ENCODE measurements at places on chromosomes 5 and 9.

DNA sequence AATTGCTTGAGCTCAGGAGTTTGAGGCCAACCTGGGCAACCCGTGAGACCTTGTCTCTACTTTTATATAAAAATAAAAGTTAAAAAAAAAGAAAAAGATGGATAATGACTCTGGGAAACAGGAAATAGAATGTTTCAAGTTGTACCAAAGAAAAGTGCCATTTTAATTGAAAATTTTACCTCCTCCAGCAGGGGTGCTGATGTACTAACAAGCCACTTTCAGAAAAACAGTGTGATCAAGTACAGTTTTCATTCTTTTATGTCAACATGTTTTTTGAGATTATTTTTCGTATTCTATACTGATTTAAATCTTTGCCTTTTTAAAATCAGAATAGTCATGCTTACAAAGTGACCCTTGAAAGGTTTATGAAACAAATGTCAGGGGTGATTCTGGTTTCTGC lies 30.8 kb downstream of the F2R start:
- no peak for DNase-seq

DNA sequence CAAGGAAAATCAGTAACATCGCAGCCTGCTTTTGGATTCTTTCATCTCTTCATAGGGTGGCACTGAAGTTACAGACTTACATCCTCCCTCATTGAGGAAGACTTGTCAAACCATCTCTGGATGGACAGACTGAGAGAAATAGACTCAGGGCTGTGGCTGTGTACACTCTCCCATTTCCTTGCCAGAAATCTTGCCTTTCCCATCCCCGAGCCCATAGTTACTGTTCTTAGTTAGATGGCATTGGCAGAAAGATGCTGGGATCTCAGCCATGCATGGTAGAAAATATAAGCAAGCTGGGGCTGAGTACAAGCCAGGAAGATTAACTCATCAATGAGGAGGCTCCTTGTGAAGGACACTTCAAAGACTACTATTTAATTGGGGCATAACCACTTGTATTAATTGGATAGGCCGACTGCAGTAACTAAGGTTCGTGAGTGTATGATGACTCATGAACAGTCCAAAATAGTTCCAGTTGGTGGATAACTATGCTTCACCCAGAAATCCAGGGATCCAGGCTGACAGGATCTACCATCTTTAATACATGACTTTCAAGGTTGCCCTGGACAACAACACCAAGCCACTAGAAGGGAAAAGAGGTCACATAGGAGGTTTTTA lies 137.9 kb downstream of the TMEM38B start:
- DNase-seq = no peak

- no peak for DNase-seq
These were observed 22.7 kb upstream of the NDUFS4 start for GRCh38 chr5:53537711-53538110.

- DNase-seq = peak; percentile 8
These were observed 45.7 kb upstream of the PTGS1 start for GRCh38 chr9:122325124-122325523.

- DNase-seq = no peak
These were observed 39.7 kb downstream of the PCSK5 start for GRCh38 chr9:75930190-75930589.

GRCh38 chr5:138849439-138849838 lies 25.7 kb downstream of the LRRTM2 start:
- no peak for DNase-seq

DNA sequence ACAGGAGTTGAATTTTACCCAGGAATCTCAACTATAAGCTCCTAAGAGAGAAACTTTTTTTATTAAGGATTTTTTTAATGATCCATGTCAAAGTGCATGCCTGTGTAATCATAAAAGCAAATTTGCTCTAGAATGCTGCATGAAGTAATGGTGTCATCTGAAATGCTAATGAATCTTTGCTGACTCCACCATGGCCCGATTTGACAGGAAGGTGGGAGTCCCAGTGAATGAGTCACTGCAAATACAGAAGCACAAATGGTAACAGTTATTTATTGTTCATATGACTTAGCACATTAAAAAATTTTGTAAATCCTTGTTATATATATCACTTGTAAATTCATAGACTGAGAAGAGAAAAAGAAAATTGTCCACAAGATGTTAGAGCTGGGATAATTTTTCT lies 341.3 kb downstream of the RASEF start:
- no peak for DNase-seq

GRCh38 chr5:68406767-68407241 lies 191.2 kb downstream of the PIK3R1 start:
- no peak for DNase-seq

- peak; percentile 41 for DNase-seq
These were observed 16.1 kb downstream of the IFNE start for GRCh38 chr9:21465859-21466518.

DNA sequence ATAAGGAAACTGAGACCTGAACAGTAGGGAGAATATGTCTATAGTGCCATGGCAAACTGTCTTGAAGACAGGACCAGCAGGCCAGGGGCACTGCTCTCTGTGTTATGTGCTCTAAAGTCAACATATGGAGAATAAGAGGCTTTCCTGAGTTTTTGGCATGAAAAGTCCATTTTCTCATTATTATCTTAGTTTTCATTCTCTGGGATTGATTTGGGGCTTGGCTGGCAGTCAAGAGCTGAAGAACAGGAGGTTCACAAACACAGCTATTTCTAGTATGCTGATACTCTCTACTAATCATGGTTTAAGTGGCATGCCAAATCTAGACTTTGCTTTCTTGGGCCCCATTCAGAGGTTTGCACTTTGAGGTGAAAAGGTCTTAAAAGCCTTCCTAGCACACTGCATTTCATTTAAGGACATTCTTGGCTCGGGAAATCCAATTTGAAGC lies 404.4 kb downstream of the ZNF608 start:
- DNase-seq = peak; percentile 71

- DNase-seq = no peak
These were observed 193.2 kb downstream of the MAPKAP1 start for GRCh38 chr9:125513668-125514413.

DNA sequence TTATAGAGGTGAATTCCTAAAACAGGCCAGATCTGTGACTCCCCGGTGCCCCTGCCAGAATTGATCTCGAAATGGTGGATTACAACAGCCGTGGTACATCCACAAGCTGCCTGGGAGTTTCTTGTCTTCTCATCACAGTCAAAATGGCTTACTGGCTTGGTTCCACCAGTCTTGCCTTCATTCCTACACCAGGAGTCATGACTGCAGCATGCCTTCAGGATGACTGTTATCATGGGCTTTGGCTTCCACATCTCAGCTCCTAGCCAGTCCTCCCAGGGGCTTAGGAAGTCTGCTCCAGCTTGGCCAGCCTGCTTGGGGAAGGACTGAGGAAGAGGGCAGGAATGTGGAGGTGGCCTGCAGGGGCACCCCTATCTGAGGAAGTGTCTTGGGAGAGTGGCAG lies 132.9 kb upstream of the NR3C1 start:
- peak; percentile 98 for DNase-seq

DNA sequence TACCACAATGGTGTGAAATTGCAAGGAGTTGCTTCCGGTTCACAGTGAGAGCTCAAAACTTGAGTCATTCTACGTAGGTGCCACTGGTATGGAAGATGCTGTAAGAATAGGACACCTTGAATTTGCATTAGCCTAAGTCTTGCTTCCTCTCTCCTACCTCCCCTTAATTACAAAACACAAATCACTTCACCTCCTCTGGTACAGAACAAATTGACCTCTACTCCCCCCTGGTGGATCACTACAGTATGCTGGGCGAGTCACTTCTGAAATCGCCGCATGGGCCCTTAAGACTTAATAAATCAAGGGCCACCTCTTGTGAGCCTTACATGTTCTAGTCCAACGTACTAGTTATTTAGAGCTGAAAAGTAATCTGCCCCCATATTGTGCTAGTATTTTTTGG lies 145.3 kb upstream of the SMARCA2 start:
- no peak for DNase-seq

GRCh38 chr5:169641253-169641652 lies 4.2 kb downstream of the DOCK2 start:
- no peak for DNase-seq

DNA sequence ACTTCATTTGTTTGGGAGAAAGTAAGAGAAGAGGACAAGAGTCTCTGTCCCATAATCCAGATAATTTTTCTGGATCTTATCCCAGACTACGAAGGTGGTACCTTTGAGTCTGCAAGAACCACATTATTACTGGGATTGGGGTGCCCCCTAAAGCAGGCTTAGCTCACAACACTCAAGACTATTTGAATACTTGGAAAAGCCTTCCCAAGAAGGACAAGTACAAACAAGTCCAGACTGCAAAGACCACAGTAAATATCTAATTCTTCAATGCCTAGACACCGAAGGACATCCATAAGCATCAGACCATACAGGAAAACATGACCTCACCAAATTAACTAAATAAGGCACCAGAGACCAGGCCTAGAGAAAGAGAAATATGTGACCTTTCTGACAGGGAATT lies 40.2 kb upstream of the TMED7 start:
- no peak for DNase-seq

DNA sequence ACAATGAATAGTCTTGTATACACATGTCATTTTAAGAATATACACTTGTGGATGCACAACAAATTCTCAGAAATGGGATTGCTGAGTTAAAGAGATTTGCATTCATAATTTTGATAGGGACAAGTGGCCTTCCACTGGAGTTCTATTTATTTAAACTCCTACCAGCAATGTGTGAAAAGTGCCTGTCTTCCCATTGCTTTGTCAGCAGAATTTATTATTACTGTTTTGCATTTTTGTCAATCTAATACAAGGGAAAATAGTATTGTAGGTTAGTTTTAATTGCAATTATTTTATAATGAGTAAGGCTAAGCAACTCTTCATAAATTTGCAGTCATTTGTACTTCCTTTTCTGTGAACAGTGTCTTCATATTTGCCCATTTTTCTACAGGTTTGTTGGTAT lies 55.0 kb downstream of the C9orf57 start:
- no peak for DNase-seq

- DNase-seq = no peak
These were observed 159.6 kb downstream of the ACTL7B start for GRCh38 chr9:108696156-108696555.

DNA sequence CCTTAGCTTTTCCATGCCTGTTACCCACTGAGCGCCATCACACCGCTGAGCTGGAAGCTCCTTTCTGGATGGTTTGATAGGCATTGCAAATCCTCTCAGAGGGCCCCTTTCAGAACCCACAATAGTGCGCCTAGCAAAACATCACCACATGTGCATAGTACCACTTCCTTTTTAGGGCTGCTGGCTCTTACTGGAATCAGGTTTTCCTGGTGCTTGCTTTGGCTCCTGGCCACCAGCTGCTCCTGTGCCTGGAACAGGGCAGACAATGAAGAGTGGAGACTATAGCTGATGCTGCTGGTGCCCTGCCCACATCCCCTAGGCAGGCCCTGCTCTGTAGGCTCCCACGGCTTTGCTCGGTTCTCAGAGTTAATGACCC lies 163.6 kb upstream of the SEMA6A start:
- DNase-seq = no peak

GRCh38 chr9:38164659-38165221 lies 95.7 kb upstream of the SHB start:
- DNase-seq = no peak

DNA sequence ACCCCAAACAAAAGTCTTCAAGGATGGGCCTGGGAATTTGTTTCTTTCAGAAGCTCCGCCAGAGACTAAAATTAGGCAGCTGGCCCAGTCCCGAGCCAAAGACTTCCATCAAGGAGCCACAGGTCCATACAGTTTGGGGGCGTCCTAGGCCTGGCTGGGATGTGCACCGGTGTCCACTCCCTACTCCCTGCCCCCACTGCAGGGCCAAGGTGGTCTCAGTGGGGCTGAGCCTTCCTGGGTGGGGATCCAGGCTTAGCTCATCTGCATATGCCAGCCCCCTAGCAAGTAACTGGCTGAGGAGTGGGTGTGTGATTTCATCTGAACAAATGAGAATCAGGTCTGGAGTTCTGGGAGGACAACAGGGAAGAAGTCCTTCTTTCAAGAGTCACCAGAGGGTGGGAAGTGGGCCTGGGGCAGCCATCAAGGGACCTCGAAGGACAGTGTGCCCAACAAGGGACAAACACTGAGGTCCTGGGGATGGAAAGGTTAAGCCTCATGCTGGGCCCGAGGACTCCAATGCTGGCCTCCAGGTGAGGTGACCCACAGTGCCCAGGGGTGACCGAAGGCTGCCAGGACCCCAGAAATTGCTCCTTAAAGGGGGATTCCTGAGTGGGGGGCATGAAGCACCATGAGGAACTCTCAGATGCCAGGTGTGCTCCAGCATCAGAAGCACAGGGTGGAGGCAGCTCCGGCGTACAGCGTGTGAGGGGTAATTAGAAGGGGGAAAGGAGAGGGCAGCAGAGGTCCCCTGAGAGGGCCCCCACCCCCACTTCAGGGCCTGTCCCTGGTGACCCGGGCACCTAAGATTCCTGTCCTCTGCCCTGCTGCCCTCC lies 91.3 kb downstream of the ZNF354C start:
- no peak for DNase-seq

DNA sequence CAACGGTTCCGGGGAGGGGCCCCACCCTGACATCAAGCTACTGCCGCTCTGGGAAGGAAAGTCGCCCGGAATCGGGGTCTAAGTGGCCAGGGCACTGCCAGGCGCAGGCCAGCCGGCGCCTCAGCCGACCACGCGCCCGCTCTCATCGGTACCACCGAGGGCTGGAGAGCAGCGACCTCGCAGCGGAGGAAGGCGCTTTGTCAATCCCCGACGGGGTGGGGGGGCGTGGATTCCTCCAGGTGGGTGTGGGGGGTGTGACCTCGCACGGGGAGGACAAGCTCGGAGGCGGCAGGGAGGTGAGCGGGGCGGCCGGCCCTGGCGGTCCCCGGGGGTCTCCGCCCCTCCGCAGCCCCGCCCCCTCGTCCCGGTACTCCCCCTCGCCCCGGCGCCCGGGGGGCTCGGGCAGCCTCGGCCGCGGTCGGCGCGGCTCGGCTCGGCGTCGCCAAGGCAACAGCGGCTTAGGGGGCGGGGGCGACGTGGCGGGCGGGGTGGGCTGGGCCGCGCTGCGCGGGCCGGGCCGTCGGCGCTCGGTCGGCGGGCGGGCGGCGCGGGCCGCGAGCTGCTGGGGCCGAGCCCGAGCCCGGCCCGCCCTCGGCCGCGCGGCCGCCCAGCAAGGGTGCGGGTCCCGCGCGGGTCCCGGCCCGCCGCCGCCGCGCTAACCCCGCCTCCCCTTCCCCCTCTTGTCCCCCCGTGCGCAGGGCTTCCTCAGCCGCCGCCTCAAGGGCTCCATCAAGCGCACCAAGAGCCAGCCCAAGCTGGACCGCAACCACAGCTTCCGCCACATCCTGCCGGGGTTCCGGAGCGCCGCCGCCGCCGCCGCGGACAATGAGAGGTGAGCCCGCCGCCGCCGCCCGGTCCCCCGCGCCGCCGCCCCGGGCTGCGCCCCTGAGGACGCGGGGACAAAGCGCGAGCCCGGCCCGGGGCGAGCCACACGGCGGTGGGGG lies 47.5 kb downstream of the DAB2IP start:
- no peak for DNase-seq

Measured in fibroblast of skin of left quadriceps (primary cell).